ENCODE measurements at places on chromosomes 6 and 20. TPM values are rescaled to one million over a fixed set of nuclear protein-coding genes. Genes with fewer than 3 reads are reported as not detected.

- DNase-seq = peak; percentile 12
Observed at GRCh38 chr20:61980647-61981583, 84.8 kb downstream of the TAF4 start.

EZR gene
- 168 TPM for total RNA-seq

DNA sequence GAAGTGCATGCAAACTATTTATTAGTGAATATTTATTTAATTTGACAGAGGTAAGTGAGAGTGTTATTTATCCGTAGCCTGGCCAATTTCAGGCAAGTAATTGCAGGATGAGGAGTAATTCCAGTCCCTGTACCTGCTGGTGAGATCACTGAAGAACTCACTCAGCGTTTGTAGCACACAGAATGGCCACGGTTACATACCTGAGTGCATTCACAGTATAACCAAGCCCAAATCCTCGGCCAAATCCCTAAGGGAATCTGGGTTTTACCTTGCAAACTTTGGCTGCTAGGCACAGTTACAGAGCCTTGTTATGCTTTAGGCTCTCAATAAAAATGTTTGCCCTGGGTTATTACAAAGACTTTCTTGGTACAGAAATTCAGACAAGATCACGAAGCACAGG lies 93.3 kb downstream of the KCNQ5 start:
- DNase-seq = no peak

DNA sequence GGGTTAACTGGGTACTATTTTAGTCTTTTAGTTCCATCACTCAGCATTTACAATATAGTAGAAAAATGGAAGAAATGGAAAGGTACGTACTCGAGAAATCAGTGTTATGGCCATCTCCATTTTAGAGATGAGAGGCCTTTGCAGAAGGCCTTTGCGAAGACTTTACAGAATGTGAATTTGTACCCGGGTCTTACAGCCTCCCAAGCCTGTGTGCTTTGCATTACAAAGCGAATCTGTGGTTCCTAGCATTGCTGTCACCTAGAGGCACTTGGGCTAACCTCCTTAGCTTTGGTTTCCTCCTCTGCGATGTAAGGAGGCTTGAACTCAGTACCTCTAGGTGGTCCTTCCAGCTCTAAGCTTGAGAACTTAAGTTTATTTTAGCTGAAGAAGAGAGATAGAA lies 10.9 kb downstream of the VAPB start:
- no peak for DNase-seq

GRCh38 chr6:53887316-53887715 lies 92.5 kb downstream of the LRRC1 start:
- DNase-seq = no peak
